Activated CD8-positive, alpha-beta memory T cell treated with anti-CD3 and anti-CD28 coated beads, Interleukin-2, amount 50 U/mL, for 48 hours (primary cell): ENCODE measurements at places on chromosomes 16 and 17.
A peak's percentile ranks its signal among the peaks of the same experiment; 100 is the strongest.

DNA sequence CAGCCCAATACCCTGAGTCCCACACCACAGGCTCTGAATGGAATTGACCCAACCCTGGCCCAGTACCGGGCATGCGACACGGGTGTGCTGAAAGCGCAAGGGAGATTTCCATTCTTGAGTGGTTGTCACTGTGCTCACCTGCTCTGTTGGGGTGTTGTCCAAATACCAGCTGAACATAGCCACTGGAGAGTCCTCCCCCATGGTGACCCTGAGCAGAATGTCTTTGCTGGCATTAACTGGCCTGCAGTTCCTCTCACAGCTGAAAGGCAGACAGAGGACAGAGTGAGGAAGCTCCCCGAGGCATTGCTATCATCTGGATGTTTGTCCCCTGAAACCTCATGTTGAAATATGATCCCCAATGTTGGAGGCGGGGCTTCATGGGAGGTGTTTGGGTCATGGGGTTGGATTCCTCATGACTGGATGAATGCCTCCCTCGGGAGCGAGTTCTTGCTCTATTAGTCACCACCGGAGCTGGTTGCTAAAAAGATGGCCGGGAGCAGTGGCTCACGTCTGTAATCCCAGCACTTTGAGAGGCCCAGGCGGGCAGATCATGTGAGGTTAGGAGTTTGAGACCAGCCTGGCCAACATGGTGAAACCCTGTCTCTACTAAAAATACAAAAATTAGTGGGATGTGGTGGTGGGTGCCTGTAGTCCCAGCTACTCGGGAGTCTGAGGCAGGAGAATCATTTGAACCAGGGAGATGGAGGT, 57.3 kb upstream of the BCO1 start:
- DNase-seq = no peak

- DNase-seq = no peak
Measured at GRCh38 chr17:45096141-45096540, 35.0 kb downstream of the NMT1 start.

- DNase-seq = no peak
Measured at GRCh38 chr17:7552621-7553051, 3.8 kb downstream of the TNFSF12 start.

DNA sequence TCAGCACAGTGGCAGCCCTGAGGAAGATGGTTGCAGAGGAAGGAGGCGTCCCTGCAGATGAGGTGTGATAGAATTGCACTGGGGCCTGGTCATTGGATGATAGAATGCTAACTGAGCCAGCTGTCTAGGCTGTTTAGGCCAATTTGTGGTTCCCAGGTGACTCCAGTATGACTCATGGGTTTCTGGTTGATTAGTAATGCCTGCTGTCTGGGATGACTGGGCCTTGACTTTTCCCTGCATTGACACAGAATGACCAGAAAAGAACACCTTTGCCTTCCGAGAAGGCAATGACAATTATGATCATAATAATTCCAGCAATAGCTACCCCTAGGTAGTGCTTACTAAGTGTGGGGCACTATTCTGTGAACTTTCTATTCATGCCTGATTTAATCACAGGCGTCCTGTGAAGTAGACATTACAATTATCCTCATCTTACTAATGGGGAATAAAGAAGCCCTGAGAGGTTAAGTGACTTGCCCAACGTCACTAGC, 31.5 kb downstream of the USP43 start:
- DNase-seq = peak; percentile 47

DNA sequence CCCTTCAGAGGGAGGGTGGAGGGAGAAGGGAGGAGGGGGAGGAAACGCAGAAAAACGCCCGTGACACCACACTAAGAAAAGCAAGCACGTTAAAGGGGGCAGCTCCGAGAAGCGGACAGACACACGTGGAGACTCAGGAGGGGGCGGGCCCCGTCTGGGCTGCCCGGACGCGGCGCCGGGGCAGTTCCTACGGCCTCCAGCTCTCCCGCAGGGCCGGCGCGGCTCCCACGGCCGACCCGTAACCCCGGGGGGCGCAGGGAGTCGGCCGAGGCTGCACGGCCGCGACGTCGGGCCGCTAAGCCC, 362 bp downstream of the KLHDC4 start:
- DNase-seq = peak; percentile 67

DNA sequence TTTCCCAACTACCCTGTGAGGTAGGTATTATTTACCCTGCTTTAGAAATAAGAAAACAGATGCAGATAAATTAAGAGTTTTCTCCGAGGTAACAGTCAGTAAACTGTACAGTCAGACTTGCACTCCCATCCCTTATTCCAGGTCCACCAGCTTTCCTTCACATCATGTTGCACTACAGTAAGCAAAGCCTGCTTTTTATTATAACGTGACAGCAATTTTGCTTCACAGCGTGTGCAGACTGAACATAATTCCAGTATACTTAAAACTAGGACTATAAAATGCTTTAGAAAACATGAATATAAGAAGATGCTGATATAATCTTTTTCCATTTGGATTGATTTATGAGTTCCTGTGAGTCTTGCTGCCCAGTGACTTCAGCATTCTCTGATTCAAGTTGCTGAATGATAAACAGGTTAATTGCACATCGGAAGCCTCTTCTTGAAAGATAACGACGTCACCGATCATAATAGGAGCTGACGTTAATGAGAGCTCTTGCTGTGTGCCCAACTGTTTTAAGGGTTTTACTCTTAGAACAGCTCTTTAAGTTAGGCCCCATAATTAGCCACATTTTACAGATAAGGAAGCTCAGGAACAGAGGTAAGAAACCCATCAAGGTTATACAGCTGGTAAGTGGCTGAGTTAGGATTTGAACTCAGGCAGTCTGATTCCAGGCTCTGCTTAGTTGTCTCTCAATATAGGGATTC, 1.4 kb downstream of the LIG3 start:
- no peak for DNase-seq

DNA sequence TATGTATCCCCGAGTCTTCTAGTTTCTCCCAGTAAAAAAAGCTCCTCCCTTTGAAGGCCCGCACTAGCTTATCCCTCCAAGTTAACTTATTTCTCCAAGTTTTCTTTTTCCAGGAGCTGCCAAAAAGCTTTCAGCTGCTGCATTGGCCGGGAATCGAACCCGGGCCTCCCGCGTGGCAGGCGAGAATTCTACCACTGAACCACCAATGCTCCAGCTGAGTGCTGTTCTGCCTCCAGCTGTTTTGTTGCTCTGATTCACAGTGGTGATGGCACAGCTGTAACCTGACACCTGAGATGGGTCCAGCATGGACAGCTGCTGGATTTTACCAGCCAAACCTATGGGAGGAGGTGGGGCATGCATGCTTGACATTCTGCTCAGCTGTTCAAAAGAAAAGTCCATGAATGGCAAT, 22.1 kb downstream of the VAC14 start:
- no peak for DNase-seq

DNA sequence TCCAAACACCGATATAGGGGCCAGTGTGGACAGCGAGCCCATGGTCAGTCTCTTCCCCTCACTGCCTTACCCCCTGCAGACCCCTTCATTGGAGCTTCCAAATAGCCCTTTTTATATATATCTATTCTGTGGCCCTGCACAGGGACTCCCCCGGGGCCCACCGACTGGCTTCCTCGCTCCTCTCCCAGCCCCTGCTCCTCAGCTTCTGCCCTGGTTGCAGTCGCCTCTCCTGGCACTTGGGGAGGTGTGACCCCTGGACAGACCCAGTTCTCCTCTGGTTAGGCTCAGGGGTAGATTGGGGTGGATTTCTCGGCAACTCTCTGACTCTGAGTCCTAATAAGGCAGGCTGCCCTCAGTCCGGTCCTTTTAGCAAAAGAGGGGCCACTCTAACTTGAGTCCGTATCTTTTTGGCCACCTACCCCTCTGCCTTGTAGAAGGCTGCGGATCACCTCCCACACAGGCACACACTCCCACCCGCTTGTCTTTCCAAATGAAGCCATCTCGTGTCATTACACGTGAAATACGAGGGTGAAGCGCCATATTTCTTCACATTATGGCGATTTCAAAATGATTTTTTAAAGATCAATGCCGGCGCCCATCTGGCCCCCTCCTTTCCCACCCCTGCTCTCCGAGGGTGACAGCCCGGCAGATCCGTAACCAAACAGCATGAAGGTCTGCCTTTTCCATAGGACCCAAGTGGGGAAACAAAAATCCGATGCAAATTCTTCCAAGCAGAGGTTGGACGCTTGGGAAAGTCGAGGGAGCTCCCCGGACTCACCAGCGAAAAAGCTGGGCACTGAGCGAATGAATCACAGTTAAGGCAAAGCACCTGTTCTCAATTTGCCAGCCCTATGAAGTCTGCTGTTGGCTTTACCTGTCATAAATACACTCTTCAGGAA, 1.7 kb upstream of the HOXB9 start:
- DNase-seq = no peak

DNA sequence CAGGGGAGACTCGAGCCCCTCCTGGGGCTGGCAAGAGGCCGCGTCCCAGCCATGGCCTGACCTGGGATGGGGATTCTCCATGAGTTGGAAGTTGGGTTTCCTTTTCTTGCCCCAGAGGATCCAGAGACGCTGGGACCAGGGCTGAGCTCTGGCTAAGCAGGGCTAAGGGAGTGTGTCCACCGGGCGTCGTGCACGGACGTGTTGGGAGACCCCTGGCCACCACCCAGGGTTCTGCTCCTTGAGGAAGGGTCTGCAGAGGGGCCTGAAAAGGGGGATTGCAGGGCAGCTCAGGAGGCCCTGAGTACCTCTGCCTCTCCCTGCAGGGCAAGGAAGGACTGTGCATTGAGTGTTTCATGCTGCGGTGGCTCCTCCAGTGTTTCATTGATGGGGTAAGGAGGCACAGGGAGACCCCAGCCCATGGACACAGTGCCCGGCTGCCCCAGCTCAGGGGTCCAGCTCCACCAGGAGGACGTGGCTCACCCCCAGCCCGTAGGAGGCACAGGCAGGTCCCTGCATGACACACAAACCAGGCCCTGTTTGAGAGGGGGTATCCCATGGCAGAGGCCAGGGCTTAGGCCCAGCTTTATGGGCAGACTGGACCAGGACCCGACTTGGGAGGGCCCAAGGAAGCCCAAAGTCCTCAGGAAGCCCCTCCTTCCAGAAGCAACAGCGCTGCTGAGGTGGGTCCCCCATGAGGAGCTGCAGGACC, 47.5 kb downstream of the USP22 start:
- DNase-seq = no peak

DNA sequence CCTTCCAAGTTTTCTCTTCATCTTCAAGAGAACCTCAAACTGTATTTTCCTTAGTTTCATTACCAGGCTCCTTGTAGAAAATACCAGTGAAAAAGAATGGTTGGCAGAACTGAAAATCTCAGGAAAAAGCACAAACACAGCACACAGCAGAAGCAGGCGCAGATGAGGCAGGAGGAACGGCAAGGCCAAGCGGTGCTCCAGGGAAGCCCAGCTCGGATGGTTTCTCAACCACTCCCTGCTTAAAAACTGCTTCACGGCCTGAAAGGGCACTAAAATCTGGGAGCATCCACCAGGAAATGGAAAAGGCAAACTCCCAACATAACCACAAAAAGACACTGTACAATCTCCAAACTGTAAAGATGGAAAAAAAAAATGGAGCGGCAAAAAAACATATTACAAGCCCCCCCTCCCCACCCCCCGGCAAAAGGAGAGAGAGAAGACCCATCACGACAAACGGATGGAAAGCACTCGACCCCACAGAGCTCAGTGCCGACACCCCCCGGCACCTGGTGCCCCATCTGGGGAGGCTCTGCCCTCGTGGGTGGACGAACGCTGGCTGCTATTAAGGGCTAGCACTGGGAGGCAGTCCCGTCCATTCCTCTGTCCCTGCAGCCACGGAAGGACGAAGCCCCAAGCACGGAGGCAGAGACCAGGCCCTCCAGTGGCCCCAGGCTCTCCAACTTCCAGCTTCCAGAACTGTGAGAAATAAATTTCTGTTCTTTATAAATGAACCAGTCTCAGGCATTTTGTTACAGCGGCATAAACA, 127.5 kb downstream of the ZNF778 start:
- DNase-seq = no peak

DNA sequence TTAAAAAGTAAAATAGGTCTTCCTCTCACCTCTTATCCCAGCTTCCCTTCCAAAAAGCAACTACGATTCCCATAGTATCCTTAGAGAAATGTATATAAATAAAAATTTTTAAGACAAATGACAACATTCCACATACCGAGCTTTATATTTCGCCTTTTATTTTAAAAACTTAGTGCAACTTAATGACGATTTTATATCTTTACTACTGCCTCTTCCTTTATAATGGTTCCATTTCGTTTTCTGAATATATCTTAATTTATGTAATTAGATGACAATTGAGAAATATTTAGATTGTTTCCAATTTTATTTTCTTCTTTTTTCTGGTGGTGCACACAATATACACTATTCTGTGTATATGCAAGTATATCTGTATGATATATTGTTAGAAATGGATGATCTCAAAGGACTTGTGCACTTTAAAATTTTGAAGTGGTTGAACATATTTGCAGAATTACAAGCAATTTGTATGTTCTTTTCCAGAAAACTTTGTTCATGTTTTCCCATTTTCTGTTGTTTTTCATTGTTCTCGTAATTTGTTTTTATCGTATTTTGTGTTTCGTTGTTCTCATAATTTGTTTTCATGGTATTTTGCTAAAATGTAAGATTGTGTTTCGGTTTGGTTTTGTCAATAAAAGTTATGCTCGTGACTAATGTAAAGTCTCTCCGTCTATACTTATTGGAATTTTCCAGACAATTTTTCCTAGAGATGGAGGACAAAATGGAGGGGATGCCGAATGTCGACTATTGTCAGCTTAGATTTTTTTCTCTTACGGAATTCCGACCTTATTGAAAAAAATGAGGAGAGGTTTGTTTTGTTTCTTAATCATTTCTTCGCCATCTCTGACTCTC, 20.4 kb upstream of the HOXB13 start:
- DNase-seq = no peak

GRCh38 chr17:73291260-73291801, 20.5 kb downstream of the CDC42EP4 start:
- DNase-seq = no peak

- DNase-seq = peak; percentile 4
Measured at GRCh38 chr16:12646098-12646489, 157.6 kb downstream of the CPPED1 start.

- no peak for DNase-seq
Measured at GRCh38 chr16:78094998-78095397, 4.5 kb upstream of the WWOX start.

- no peak for DNase-seq
Measured at GRCh38 chr17:6376931-6377361, 58.0 kb downstream of the AIPL1 start.

DNA sequence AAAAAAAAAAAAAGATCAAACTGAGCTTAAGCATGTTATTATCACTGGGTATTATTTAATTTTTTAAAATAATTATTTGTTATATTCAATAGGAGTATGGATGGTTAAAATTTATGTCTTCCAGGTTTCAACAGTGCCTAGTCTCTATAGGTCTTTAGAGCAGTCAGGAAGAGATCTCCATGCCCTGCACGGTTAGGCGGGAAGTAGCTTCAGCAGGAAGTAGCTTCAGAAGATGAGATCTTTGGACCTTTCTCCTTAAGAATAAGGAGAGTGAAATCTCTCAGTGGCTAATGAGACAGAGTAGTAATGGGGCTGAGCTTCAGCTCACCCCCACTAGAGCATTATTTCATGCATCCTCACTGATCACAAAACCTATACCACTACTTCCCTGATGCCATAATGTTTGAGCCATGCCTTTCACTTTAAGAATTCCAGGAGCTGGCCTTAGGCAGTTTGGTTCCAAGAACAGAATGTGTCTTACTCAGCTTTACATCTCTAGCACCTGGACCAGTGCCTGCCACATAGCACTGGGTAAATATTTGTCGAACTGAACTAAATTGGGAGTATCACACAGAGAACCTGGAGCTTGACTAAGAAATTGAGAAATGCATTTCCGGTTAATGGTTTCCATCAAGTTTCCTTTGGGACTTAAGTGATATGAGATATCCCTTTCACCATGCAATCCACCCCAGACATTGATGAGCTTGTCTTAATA, 43.5 kb downstream of the SCPEP1 start:
- DNase-seq = no peak
